ENCODE measurements at places on chromosomes 12 and 14. TPM values are rescaled to one million over a fixed set of nuclear protein-coding genes. Genes with fewer than 3 reads are reported as not detected.
A peak's percentile ranks its signal among the peaks of the same experiment; 100 is the strongest.

DNA sequence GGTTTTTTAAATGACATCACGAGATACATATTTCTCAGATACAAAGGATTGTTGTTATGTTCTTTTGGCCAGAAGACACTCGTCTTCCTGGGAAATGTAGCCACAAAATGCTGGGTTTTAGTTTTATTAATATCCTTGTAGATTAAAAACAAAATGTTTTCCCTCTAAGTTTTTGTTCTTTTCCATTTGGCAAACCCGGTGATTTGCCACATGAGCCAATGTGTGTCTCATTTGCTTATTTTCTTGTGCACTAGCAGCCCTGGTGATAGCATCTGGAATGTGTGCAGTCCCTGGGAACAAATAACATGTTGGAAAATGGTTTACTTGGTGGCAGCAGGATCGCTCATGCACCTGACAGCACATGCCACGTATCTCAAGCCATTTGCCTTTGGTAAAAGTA lies 61.0 kb downstream of the HMGA2 start:
- DNase-seq, result no peak

DNA sequence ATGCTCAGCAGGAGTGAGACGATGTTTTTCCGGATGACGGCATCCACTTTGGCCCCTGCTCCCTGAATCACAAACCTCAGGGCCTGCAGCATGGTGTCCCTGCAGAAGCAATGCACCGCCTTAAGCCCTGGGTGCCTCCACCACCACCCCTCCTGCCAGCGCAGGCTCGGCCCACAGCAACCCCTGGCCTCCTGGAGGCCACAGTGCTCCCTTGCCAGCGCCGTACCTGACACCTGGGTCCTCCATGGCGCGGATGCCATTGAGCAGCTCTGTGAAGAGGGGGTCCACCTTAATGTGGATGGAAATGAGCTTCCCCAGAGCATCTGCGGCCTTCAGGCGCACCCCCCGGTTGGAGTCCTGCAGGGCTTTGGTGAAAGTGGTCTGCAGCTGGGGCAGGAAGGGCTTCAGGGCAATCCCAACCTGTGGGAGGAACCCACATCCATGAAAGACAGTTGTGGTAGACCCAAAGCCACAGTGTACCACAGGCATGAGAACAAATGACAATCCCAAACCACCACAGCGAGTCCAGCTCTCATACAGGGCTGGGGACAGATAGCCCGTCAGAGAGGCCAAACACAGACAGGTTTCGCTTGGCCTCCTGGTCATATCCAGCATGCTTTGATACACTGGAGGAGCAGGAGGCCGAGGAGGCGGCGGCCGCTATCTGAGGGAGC lies 17.9 kb upstream of the RAB35 start:
- DNase-seq, result no peak

DNA sequence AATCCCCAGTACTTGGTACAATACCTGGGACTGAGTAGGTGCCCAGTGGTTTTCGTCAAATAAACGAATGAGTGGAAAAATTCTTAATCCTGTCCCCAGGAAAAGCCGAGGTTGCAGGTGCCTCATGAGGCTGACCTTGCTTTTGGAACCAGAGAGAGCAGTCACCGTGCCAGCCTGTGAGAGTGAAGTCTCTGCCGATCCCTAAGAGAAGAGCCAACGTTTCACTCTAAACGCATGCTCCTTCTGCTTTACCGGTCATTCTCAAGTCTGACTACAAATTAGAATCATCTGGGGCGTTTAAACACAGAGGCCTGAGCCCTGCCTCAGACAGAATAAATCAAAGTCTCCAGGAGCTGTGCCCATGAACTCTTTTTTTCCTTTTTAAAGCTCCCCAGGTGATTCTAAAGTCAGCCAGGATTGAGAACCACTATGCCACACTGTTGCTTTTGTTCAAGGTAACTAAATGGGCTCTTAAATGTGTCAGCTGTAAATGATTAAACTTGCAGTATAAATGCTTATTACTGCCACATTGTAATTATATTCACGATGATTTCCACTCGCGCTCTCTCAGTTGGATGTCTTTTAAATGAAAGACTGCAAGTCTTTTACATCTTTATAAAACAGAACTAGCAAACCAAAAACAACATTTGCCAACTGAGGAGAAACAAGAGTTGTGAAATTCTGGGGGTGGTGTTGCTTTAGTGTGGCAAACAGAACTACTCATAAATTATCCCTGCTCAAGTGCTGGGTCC lies 26.9 kb downstream of the TCP11L2 start:
- DNase-seq, result no peak

- DNase-seq, result peak; percentile 24
Measured at GRCh38 chr12:80837342-80837978, 100.3 kb downstream of the LIN7A start.

- peak; percentile 57 for DNase-seq
Measured at GRCh38 chr12:68176257-68176656, 16.7 kb upstream of the IFNG start.

GRCh38 chr14:30125322-30125979 lies 197.8 kb upstream of the PRKD1 start:
- DNase-seq, result no peak

DNA sequence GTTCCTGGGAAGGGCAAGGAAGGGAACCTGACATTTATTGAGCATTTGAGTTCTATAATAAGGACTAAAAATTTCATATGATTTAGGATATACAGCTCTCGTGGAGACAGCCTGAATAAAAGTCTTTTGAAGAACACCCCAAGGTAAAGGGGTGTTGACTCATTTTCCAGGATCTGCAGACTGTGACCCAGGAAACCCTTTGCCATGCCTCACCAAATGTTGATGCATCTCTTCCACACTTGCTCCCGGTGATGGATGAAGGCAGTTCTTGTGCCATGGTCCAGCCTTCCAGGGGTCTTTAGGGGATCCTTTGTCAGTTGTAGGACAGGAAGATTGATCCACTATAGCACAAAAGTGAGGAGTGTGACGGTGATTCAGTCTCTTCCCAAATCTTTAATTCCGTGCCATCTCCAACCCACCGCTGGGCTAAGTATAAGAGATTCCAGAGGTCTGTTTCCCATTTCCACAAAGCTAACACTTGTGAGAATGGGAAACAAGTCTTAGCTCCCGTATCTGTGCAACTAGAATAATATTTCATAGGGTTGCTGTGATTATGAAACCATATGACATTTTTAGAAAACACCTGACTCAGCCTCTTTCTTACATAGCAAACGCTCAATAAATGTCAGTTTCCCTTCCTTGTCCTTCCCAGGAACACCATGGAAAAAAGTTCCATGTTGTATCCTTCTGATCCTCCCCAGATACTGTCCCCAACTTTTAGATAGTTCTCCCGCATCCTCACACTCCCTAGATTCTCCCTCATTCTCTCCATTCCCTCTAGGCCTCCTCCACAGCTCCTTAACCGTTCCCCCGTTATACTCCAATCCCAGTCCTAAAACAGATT lies 836 bp downstream of the AAAS start:
- no peak for DNase-seq

- DNase-seq, result no peak
Measured at GRCh38 chr14:31692376-31692781, 131.2 kb downstream of the NUBPL start.

- DNase-seq, result no peak
Measured at GRCh38 chr12:100565987-100566545, 7.4 kb upstream of the GAS2L3 start.

DNA sequence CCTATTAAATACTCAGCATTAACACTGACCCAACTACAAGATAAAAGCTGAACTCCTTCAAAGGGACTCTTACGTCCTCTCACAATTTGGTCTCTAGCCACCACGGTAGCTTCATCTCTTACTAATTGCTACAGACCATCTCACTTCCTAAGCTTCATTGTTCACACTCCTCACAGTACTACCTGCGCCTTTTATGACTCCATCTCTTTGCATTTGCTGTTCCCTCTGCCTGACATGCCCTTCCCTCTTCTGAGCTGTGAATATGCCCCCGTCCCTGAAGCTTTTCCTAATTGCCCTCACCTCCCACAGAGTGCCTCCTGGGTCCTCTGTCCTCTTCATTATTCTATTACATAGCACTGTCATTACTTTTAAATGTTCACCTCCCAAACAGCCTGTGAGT lies 2.5 kb downstream of the EEA1 start:
- no peak for DNase-seq

DNA sequence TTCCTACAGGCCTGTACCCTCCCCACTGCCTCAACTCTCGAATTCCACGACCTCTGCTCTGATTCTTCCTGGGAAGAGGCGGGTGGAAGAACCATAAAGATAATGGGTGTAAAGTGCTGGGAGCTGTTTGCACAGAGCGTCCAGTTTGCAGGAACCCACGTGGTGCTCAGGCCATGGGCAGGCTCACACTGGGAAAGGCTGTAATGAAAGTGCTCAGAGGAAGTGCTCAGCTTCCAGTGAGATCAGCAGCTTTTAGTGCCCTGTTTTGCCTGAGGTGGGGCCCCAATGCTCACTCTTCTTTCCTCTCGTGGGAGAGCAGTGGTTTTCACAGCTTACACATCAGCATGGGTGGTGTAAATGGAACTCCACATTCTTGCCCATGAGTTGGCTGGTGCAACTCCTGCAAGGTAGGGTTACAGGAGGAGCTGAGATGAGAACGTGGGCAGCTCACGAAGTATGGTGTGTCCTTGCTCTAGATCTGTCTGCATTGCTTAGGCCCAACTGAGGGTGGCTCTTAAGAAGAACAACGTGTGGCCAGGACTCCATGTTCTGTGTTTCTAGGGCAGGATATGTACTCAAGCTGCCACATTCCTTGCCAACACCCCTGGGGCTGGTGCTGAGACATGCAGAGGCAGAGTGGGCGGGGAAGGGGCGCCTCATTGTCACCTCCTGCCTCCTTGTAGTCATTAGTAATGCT lies 2.9 kb downstream of the TMEM63C start:
- DNase-seq, result no peak

- DNase-seq, result no peak
Measured at GRCh38 chr14:95163666-95164065, 6.3 kb upstream of the DICER1 start.

DNA sequence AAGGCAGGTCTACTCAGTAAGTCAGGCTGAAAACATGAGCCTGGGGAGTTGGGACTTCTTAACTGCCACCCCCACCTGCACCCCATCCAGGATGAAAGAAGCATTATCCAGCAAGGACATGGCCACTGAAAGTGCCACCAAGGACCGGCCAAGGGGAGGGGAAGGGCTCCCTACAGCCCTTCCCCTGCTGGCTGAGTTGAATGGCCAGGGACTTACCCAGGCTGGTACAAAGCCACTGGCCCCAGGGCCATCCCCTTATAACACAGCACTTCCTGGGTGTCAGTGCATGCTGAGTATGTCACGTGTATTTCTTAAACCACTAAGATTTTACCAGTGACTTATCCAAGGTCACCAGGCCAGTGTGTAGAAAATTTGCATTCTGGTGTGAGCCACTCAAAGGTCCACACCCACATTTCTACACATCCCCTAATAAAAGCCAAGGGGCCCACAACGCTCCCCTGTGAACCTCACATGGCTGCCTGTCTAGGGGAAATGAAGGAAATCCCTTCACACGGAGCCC lies 29.3 kb upstream of the ZFP36L1 start:
- no peak for DNase-seq

DNA sequence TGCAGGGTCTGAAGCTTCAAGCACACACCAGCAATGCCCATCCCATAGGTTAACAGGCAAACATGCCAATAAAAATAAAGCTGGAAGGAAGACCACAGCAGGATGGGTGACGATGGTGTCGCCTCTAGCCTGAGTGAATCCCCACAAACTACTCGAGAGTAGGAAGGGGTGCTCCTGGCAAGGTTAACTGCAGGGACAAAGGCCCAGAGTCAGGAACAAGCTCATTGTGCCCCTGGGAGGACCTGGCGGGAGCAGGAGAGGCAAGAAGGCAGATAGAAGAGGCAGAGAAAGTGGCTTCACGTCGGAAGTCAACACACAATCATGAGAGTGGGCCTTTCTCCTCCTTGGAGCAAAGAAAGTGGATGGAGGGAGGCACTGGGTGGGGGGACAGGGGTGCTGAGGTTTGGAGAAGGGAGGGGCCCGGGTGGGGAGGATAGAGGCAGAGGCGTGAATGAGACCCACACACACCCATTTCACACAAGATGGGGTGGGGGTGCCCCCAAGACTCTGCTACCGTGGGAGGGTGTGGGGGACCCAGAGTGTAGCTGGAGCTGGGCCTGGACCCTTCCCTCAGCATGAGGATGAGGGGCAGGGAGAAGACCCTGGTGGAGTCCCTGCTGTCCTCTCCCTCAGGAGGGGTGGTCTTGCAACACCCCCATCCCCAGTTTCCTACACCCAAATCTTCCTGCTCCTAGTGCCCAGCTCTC lies 43.1 kb downstream of the DIO3 start:
- DNase-seq, result no peak

DNA sequence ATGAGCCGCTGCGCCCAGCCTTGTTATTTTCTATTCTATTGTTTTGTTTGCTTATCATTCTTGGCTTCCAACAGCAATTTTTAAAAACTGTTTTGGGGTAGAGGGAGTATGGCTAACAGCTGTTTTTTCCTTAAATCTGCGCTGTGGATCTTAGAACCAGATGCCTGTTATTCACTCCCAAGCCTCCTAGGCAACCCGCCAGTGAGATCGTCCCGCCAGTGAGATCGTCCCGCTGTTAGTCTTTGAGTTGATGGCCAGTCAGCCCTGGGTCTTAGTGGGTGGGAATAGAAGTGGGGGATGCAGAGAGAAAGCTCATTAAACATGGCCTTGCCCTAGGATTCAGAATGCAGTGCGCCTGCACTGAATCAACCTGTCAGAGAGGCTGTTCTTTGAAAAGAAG lies 67.3 kb upstream of the BICD1 start:
- DNase-seq, result no peak

GRCh38 chr14:46368275-46368674 lies 283.3 kb downstream of the RPL10L start:
- no peak for DNase-seq

- DNase-seq, result peak; percentile 64
Measured at GRCh38 chr14:70652871-70653270, 11.2 kb downstream of the TTC9 start.

- DNase-seq, result no peak
Measured at GRCh38 chr12:49022558-49023178, 4.1 kb upstream of the PRKAG1 start.

GRCh38 chr14:93943052-93943451 lies 15.9 kb downstream of the FAM181A start:
- DNase-seq, result no peak

- DNase-seq, result peak; percentile 15
Measured at GRCh38 chr12:49767333-49767732, 26.0 kb downstream of the TMBIM6 start.

GRCh38 chr14:90381999-90382451 lies 14.8 kb upstream of the CALM1 start:
- no peak for DNase-seq

DNA sequence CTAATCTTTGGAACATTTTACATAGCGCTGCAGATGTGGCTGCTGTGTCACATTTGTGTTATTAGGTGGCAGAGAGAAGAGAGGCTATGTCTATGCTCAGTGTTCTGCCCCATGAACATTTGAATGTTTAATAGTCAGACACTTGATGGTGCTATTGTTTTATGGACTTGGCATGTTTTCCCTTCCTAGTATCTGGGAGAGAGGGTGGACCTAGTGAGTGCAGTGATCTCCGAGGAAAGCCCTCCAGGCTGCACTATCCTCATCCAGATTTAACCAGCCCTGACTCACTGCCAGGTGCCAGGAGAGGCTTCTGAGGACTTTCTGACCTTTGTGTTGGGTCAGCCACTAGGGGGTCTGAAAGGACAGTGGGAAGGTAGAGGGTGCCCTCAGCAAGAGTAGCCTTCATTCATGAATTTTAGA lies 24.3 kb downstream of the ZFC3H1 start:
- peak; percentile 4 for DNase-seq

TESPA1 gene
- polyA plus RNA-seq, result not detected

MTRFR gene
- 16.0 TPM for polyA plus RNA-seq

FCF1 gene
- polyA plus RNA-seq, result 32.3 TPM

CIPC gene
- 9.9 TPM for polyA plus RNA-seq

CLEC1B gene
- not detected for polyA plus RNA-seq

AMDHD1 gene
- polyA plus RNA-seq, result 0.34 TPM

TAS2R31 gene
- polyA plus RNA-seq, result not detected

LMNTD1 gene
- polyA plus RNA-seq, result 0.28 TPM

ADAMTS20 gene
- polyA plus RNA-seq, result not detected

IPO8 gene
- 6.3 TPM for polyA plus RNA-seq

Data from mammary epithelial cell (primary cell).